PC-9 (cell line): ENCODE measurements at places on chromosomes 2 and 18. TPM values are rescaled to one million over a fixed set of nuclear protein-coding genes. Genes with fewer than 3 reads are reported as not detected.

FTCDNL1 gene
- 2.7 and 5.2 TPM in 2 replicates for total RNA-seq

DSG1 gene
- total RNA-seq, result not detected in 2 replicates

GRCh38 chr2:106867196-106867953 lies 18.6 kb downstream of the ST6GAL2 start:
- no peak for DNase-seq

DNA sequence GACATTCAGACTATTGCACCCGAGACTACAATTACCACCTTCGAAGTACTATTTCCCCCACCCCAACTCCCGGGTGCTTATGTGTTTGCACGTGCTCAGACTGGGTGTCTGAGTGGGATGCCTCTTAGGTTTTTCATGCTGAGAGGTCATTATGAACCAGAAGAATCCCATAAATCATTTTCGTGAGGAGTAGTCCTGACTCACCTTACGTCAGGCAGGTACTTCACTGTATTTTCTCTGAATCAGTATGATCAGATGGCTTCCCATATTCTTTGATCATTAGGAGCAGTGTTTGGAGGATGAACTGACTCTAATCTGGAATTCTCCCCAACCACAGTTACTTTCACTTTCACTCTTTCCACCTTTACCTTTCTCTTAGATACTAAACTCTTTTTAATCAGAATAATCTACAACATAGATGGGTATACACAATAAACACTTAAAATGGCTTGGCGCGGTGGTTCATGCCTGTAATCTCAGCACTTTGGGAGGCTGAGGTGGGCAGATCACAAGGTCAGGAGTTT lies 38.4 kb upstream of the STAT4 start:
- DNase-seq, result no peak

- peak; percentile 3 for DNase-seq
These were observed 525.6 kb downstream of the MBD2 start for GRCh38 chr18:53698907-53699306.

- DNase-seq, result no peak
These were observed 58.4 kb downstream of the CELF4 start for GRCh38 chr18:37507239-37507638.
